Gastrocnemius medialis (tissue), 4 donors: ENCODE measurements at places on chromosomes 4 and X. TPM values are rescaled to one million over a fixed set of nuclear protein-coding genes. Genes with fewer than 3 reads are reported as not detected.

Gene MAGEC1
- not detected for total RNA-seq

Gene MAP3K15
- not detected for total RNA-seq

Gene CCDC110
- 1.00 TPM for total RNA-seq

Gene ERAS
- total RNA-seq, result not detected

Gene FRMD7
- total RNA-seq, result not detected

Gene NEUROG2
- not detected for total RNA-seq

Gene ACSL1
- 591 TPM for total RNA-seq

Gene AFP
- not detected for total RNA-seq

Gene ADH1A
- 0.33 TPM for total RNA-seq

- no peak for DNase-seq
- H3K36me3 ChIP-seq, result no peaks in the 10 kb centered on the region
- H3K4me3 ChIP-seq, result no peak overlapping the region
- H3K27ac ChIP-seq, result no peak overlapping the region
Measured at GRCh38 chrX:41445781-41446358, 1.3 kb upstream of the NYX start.

DNA sequence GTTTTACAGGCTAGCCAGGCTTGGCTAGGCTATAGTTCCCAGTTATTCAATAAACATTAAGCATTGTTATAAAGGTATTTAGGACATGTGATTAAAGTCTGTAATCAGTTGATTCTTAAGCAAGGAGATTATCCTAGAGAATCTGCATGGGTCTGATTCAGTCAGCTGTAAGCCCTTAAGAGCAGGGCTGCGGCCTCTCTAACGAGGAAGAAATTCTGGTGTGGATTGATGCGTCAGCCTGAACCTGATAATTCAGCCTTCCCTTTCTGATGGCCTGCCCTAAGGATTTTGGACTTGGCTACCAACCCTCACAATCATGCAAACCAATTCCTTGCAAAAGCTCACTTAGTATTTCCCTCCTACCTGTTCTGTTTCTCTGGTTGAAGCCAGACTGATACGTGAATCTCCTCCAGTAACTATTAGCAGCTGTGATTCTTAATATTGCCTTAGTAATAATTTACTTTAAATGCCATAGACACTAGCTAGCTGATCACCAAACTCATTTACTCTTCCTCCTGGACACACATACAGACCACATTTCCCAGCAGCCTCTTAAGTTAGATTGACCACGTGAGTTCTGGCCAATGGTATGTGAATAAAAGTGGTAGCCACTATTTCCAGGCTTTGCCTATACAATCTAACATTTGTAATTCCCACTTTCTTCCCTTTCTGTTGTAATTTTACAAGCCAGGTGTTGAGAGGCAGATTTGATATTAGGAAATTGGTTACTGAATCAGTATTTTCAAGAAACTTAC is 678.0 kb upstream of the INTU start:
- no peak overlapping the region for H3K4me3 ChIP-seq
- H3K27me3 ChIP-seq, result no peaks in the 10 kb centered on the region
- H3K27ac ChIP-seq, result no peak overlapping the region
- H3K36me3 ChIP-seq, result no peaks in the 10 kb centered on the region

- no peaks in the 10 kb centered on the region for H3K4me1 ChIP-seq
- H3K27ac ChIP-seq, result no peak overlapping the region
- H3K27me3 ChIP-seq, result no peaks in the 10 kb centered on the region
- H3K36me3 ChIP-seq, result no peaks in the 10 kb centered on the region
- DNase-seq, result no peak
Measured at GRCh38 chr4:56301181-56301996, 85.9 kb downstream of the AASDH start.

GRCh38 chrX:36986231-36986630 is 21.9 kb upstream of the FAM47C start:
- no peak for DNase-seq
- H3K27ac ChIP-seq, result no peak overlapping the region
- no peaks in the 10 kb centered on the region for H3K36me3 ChIP-seq
- H3K27me3 ChIP-seq, result no peaks in the 10 kb centered on the region

GRCh38 chr4:39745920-39746319 is 48.0 kb downstream of the UBE2K start:
- H3K27ac ChIP-seq, result no peak overlapping the region
- H3K4me3 ChIP-seq, result no peak overlapping the region
- H3K4me1 ChIP-seq, result peaks cover 5% of the 10 kb centered on the region
- DNase-seq, result no peak
- no peaks in the 10 kb centered on the region for H3K36me3 ChIP-seq

DNA sequence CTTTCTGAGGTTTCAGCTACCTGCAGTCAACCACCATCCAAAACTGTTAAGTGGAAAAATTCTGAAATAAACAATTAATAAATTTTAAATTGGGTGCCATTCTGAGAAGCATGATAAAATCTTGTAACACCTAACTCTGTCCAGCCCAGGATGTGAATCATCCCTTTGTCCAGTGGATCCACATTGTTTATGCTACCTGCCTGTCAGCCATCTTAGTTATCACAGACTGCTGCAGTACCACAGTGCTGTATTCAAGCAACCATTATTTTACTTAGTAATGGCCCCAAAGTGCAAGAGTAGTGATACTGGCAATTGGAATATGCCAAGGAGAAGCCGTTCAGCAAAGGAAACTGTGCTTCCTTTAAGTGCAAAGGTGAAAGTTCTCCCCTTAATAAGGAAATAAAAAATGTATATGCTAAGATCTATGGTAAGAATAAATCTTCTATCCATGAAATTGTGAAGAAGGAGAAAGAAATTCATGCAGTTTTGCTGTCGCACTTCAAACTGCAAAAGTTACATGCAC is 20.6 kb downstream of the CAMK2D start:
- H3K36me3 ChIP-seq, result no peaks in the 10 kb centered on the region
- H3K4me3 ChIP-seq, result no peak overlapping the region
- H3K27ac ChIP-seq, result peak overlapping the region; percentile 49
- no peaks in the 10 kb centered on the region for H3K27me3 ChIP-seq
- DNase-seq, result no peak
- H3K4me1 ChIP-seq, result peaks cover 58% of the 10 kb centered on the region

DNA sequence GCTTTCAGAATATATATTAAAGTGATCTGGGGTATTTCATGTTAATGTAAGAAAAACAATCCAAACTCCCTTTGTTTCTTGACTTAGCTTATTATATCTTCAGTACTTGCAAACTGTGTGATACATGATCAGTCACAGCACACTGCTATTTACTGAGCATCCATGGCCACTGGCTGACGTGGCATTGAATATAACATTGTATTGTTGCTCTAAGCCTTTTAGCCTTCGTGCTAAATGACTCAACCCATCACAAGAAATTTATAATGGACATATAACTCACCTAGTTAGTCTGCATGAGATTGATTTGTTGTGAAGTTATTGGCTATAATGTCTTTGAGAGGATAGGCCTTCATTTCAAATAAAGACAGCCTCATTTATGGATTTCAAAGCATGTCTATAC is 642.6 kb downstream of the IL1RAPL1 start:
- no peaks in the 10 kb centered on the region for H3K36me3 ChIP-seq
- H3K4me3 ChIP-seq, result no peak overlapping the region
- no peaks in the 10 kb centered on the region for H3K27me3 ChIP-seq
- no peak for DNase-seq

DNA sequence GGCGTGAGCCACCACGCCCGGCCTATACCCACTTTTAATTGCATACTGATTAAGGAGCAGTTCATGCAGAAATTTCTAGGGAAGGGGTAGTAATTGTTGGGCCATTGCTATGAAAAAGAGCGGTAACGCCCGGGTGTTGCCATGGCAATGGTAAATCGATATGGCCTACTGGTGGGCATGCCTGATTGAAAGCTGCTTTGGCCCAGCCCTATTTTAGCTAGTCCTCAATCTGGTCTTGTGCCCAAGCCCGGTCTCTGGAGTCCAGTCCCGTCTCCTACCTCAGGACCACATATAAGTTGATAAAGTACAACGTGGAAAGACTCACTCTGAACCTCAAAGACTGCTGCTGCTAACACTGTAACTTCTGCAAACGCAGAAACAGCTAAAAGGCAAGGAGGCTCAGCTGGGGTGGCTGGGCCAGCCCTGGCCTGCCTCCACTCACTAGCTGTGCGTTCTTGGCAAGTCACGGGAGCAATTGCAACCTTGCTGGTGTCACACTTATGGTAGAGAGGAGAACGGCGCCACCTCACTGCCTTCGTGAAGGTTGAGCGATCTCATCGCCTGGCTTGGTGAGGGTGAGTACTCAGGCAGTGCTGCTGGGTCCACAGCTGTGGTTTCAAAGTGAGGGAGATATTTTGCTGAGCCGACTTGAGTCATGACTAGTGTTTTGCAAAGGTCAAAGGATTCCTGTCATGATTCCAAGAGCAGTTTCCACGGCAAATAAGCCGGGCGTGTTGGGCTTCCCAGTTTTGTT is 57.0 kb upstream of the GRPEL1 start:
- H3K27me3 ChIP-seq, result no peaks in the 10 kb centered on the region
- H3K27ac ChIP-seq, result no peak overlapping the region
- peak; percentile 37 for DNase-seq
- peaks cover 9% of the 10 kb centered on the region for H3K4me1 ChIP-seq
- H3K36me3 ChIP-seq, result no peaks in the 10 kb centered on the region

DNA sequence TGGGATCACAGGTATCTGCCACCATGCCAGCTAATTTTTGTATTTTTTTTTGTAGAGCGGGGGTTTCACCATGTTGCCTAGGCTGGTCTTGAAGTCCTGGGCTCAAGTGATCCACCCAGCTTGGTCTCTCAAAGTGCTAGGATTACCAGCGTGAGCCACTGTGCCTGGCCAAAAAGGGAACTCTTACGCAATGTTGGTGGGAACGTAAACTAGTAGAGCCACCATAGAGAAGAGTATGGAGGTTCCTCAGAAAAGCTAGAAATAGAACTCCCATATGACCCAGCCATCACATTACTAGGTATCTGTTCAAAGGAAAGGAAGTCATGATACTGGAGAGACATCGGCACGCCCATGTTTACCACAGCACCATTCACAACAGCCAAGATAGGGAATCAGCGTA is 85.9 kb downstream of the PRKX start:
- H3K4me1 ChIP-seq, result no peaks in the 10 kb centered on the region
- H3K27me3 ChIP-seq, result no peaks in the 10 kb centered on the region
- no peak for DNase-seq
- no peaks in the 10 kb centered on the region for H3K36me3 ChIP-seq
- H3K27ac ChIP-seq, result no peak overlapping the region

DNA sequence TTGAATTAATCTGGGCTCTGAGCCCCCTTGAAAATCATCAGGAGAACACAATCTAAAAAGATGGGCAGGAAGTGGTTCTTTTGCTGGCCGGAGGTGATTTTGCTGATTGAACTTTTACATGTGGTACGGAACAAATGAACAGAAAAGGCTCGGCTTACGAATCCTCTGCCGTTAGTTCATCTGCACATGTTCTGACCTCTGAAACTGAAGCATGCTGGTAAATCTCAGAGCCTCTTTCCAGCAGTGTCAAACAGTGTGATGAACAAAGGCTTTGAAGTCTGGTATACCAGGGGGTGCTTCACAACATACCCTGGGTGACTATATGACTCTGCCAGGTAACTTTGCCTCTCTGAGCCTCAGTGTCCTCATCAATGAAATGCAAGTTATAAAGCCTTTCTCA is 194.2 kb upstream of the C1QTNF7 start:
- DNase-seq, result no peak
- no peaks in the 10 kb centered on the region for H3K36me3 ChIP-seq
- peak overlapping the region; percentile 19 for H3K27ac ChIP-seq
- H3K4me3 ChIP-seq, result no peak overlapping the region
- H3K27me3 ChIP-seq, result no peaks in the 10 kb centered on the region

DNA sequence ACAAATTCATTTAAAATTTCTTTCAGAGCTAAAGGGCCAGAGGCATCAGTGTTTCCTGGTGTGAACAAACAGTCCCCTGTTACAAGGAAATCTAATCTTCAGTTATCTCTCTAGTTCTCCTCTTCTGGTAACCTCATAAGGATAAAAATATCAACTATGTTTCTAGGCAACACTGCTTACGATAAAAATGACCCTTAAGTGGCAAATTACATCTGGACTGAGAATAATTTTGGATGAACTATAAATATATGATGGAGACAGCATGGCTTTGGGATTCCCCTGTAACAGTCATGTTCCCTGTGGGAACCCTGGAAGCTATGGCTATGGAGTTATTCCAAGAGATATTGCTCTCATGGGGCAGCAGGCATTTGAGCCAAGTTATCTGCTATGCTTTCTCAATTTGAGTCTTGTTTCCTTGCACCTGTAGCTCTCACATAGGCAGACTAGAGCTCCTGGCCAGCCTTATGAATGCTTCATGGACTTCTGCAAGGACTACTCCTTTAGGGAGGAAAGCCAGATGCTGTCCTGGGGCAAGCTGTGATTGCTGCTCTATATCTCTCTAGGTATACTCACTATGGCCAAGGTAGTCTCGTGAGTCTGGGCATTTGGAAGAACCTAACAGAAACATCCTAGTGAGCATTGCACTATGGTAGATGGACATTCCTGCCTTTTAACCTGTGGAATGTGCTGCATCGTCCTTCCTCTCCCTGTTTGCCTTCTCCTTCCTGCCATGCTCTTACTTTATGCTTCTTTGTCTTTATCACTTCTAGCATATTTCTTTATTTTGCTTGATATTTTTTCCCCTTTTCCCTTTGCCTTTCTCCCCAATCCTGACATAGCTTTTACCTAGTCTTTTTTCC is 14.2 kb downstream of the C4orf33 start:
- H3K27me3 ChIP-seq, result no peaks in the 10 kb centered on the region
- H3K4me1 ChIP-seq, result no peaks in the 10 kb centered on the region
- peaks cover 5% of the 10 kb centered on the region for H3K36me3 ChIP-seq
- no peak overlapping the region for H3K27ac ChIP-seq
- no peak for DNase-seq

DNA sequence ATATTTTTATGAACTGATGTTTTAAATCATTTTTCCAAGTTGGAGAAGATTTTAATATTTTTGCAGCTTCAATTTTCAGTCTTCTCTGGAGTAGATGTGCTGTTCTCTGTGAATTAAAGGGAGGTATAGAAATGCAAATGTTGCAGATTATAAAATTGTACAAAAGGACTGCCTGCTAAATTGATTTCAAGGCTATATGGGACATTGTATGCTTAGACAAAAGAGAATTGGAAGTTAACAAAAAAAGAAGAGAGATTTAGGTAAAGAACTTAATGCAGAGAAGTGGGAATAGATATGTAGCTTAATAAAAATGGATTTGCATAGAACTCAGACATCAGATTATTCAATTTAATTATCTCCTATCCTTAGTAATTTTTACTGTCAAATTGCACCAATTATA is 403.3 kb downstream of the ZIC3 start:
- no peaks in the 10 kb centered on the region for H3K4me1 ChIP-seq
- no peak overlapping the region for H3K4me3 ChIP-seq
- no peaks in the 10 kb centered on the region for H3K27me3 ChIP-seq
- H3K27ac ChIP-seq, result no peak overlapping the region
- DNase-seq, result no peak

GRCh38 chr4:159337041-159337440 is 234.2 kb downstream of the RAPGEF2 start:
- H3K27ac ChIP-seq, result no peak overlapping the region
- no peaks in the 10 kb centered on the region for H3K27me3 ChIP-seq
- no peak overlapping the region for H3K4me3 ChIP-seq
- DNase-seq, result no peak

GRCh38 chr4:94605241-94605805 is 152.4 kb upstream of the BMPR1B start:
- H3K36me3 ChIP-seq, result no peaks in the 10 kb centered on the region
- DNase-seq, result no peak
- no peak overlapping the region for H3K4me3 ChIP-seq
- H3K4me1 ChIP-seq, result peaks cover 5% of the 10 kb centered on the region
- H3K27ac ChIP-seq, result no peak overlapping the region

- H3K4me3 ChIP-seq, result no peak overlapping the region
- no peak overlapping the region for H3K27ac ChIP-seq
- H3K4me1 ChIP-seq, result no peaks in the 10 kb centered on the region
Measured at GRCh38 chr4:36207367-36207766, 36.9 kb downstream of the ARAP2 start.
